ENCODE measurements at places on chromosomes 12 and 14.

GRCh38 chr14:105184461-105184860 lies 3.3 kb upstream of the NUDT14 start:
- no peak for DNase-seq

GRCh38 chr12:105030820-105031807 lies 45.0 kb downstream of the NOPCHAP1 start:
- DNase-seq = no peak

- no peak for DNase-seq
Measured at GRCh38 chr14:56708704-56709103, 101.6 kb downstream of the OTX2 start.

DNA sequence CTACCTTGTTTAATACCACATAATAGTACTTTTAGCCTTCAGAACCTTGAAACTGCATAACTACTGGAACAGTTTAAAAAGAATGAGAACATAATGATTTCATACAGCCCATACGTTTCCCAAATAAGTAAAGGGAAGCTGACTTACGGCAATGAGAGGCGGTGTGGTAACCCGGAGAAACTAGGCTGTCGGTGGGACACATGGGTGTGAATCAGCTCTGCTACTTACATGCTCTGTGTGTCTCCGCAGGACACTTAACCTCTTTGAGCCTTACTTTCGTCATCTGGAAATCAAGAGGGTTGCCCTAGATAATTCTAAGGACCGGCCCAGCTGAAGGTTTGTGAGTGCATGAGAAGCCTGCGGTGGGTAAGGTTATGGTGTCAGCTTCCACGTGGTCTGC lies 49.3 kb upstream of the PLEKHG3 start:
- DNase-seq = no peak

DNA sequence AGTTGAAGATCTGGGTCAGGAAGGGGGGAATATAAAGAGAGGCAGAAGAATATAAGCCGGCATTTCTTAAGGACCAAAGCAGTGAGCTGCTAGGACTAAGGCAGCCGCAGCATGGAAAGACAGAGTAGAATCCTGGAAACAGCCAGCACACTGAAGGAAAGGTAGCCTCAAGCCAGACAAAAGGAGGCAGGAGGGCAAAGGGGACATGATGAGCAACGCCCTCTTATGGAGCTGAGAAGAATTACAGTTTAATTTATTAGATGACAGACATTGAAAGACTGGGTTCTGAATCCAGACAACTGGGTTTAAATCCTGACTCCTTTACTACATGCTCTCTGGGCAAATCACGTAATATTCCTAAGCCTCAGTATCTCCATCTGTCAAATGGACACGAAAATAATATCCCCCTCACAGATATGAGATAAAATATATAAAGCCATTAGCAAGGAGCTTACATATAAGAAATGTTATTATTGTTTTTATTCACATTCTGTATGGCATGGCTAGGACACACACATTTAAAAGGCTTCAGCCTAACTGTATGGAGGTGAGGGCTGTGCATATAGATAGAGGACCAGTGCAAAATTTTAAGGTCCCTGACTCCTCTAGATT lies 8.1 kb upstream of the PCED1B start:
- no peak for DNase-seq

DNA sequence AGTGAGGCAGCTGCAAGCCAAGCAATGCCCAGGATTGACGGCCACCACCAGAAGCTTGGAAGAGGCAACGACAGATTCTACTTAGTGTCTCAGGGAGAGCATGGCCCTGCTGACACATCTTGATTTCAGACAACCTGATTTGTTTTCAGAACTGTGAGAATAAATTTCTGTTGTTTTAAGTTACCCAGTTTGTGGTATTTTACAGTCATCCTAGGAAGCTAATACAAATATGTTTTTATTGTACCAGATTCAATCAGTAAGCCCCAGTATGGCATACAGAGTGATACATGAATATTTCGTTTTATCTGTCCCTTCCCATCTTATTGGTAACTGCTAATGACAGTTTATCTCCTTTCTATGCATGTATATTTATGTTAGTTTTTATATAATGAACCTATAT lies 62.3 kb downstream of the SAMD4A start:
- DNase-seq = no peak

GRCh38 chr12:52362118-52362726 lies 5.1 kb downstream of the KRT85 start:
- no peak for DNase-seq

DNA sequence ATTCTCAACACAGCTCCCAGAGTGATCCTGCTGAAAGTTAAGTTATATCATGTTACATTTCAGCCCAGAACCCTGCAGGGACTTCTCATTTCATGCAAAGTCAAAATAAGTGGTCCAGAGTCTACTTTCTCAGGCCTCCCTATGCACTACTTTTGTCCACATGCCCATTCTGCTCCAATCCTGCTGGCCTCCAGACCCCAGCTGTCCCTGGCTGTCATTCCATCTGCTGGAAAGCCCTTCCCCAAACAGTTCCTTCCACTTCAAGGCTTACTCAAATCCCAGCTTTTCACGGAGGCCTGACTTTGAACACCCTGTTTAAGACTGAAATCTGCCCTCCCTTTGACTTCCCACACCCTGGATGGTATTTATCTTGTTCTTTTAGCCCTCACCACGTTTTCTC lies 109.8 kb upstream of the DNM1L start:
- DNase-seq = no peak

- no peak for DNase-seq
Measured at GRCh38 chr12:3097186-3097804, 20.1 kb downstream of the TSPAN9 start.

DNA sequence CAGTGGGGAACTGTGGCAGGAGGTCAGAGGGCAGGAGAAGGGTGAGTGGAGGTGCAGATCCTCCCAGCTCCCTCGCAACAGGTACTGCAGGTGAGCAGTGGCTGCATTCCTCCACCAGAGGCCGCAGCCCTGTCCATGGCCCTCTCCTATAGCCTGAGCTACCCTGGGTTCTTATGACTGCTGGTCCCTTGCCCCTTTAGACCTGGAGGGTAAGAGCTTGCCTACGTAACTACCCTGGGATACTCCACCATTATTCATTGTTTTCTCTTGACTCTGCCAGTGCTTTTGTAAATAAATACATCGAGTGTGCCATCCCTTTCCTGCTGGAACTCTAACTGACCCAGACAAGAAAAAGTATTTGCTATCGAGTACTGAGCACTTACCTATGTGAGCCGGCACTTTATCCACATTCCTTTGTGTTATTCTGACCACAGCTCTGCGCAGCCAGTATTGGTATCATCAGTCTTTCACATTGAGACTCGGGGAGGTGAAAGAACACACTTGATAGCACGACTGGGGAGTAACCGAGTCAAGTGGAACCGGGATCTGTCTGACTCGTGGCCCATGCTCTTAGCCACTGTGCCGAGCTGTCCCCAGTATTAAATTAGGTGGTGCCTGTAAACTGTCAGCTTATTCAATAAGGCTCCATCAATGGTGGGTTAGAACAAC lies 38.5 kb downstream of the LTBP2 start:
- no peak for DNase-seq

DNA sequence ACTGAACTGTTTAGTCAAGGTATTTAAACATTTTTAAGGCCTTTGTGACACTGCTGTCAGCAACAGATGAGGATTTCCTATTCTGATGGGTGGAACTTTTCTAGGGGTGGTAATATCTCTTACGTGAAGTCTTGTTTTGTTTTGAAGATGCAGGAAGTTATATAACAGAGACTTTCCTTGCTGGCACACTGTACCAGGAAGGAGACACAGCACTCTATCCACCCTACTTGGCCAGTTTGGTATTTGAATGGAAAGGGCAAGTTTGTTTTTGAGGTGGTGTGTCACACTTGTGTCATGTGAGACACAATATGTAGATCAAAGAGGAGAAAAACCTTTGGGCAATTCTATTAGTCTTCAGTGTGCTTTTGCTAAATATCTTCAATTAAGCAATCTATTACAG lies 51.6 kb upstream of the SRP54 start:
- no peak for DNase-seq

DNA sequence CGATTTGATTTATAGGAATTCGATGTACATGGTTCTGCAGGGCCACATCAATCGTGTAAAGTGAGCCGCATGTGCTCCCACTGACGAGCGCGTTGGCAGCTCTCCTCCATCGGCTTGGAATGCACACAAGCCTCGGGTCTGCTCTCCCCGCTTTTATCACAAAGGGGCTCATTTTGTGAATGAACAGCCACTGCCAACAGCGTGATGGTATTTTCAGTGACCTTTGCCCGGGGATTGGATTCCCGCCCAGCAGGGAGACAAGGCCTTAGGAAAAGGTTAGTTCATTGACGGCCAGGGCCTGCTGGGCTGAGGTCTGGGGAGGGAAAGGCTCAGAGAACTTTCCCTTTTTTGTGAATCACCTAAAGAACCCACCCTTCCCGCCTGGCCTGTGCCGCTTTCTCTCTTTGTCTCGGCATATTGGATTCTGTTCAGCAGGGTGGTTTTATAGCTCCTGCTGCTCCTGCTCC lies 232.1 kb downstream of the MSRB3 start:
- DNase-seq = no peak

- no peak for DNase-seq
Measured at GRCh38 chr12:121159467-121160307, 27.0 kb downstream of the P2RX7 start.

DNA sequence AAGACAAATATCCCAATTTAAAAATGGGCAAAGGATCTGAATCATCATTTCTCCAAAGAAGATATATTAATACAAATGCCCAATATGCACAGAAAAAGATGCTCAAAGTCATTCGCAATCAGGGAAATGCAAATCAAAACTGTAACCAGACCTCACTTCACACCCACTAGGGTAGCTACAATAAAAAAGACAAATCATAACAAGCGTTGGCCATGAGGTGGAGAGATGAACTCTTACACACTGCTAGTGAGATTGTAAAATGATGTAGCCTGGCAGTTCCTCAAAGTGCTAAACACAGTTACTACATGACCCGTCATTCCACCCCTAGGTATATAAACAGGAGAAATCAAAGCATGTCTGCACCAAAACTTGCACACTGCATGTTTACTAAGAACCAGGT lies 30.4 kb downstream of the CDC42BPB start:
- DNase-seq = no peak

DNA sequence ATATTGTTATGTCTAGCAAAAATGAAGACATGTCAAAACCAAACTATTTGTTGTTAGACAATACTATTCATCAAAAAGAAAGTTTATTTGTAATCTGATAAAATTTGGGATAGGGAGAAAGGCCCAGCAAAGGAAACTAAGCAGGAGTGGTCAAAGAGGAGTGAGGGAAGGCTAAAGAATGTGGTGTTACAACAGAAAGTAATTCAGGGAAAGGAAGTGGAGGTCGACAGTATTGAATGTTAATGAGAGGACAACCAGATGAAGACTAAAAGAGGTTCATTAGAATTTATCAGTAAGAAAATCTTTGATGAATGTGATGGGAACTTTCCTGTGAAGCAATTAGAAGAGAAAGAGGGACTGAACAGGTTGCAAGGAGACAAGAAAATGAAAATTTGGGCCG lies 33.9 kb downstream of the PLCZ1 start:
- DNase-seq = no peak

DNA sequence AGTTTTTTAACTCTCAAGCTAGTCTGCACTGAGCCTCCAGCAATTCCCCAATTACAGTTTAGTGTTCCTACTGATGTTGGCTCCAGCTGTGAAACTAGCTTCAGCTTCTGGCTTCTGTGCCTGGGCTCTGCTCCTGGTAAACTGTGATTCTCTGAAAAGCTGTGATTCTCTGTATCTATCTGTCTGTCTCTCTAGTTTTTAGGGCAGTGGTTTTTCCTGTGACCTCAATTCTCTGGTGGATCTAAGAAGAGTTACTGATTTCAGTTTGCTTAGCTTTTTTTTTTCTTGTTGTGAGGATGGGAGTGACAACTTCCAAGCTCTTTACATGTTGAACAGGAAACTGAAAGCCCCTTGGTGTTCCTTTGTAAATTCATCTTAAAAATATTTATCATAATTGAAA lies 3.8 kb upstream of the HIF1A start:
- no peak for DNase-seq

- peak; percentile 23 for DNase-seq
Measured at GRCh38 chr12:65602610-65603295, 221.5 kb upstream of the HMGA2 start.

DNA sequence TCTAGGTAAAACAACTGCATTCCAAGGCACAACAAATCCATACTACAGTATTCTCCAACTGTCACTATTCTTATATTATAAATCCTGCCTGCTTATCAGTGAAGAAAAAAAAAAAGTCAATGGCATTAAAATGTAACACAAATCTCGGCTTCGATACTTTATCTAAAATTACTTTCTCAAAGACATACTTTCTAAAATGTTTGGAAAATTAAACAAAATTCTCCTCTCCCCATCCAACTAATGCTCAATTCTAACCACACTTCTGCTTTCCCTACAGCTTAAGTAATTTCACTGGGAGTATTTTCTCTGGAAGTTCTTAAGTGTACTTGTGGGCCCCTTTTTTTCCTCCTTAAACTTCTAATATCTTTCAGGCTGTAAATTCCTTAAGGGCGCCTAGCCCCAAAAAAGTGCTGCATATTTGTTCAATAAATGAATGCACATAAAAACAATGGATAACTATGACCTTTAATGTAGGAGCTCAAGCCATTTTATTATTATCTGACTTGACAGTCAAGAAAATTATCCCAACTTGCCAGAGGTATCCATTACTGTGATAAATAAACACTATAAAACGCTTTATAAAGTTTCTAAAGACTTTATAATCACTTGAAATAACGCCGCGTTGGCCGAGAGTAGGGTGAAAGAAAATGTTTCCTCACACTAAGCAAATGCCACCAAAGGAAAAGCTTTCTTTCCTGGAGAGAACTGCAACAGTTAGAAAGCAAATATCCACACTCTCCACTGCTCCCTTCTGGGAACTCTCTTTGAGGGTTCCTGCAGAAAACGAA lies 977 bp downstream of the HEATR5A start:
- no peak for DNase-seq

DNA sequence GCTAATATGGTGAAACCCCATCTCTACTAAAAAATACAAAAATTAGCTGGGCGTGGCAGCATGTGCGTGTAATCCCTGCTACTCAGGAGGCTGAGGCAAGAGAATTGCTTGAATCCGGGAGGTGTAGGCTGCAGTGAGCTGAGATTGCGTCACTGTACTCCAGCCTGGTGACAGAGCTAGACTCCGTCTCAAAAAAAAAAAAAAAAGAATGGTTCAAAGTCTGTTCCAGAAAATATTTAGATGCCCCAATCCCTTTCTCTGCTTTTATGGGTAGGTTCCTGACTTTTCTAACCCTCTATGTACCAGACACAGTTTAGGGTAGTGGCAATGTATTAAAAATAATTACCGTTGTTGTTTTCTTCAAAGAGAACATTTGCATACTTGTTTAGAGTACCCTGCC lies 161.4 kb downstream of the STXBP6 start:
- no peak for DNase-seq

- DNase-seq = no peak
Measured at GRCh38 chr14:63939006-63939270, 86.1 kb downstream of the SYNE2 start.

DNA sequence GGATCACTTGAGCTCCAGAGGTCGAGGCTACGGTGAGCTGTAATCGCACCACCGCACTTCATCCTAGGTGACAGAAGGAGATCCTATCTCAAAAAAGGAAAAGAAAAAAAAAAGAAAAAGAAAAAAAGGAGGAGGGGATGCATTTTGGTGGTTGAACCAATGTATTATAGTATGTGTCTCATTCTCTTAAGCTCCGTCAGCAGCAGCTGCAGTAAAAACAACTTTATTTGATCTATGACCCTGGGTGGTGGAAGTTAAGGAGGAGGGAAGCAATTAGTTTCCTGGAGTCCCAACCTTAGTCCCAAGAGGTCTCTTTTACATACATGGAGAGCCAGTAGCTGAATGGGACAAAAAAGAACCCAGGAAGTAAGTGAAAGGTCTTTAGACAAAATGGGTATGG lies 26.8 kb upstream of the APOF start:
- no peak for DNase-seq
